Activated T-cell treated with anti-CD3 and anti-CD28 coated beads for 4 hours (primary cell): ENCODE measurements at places on chromosomes 16 and 17.

DNA sequence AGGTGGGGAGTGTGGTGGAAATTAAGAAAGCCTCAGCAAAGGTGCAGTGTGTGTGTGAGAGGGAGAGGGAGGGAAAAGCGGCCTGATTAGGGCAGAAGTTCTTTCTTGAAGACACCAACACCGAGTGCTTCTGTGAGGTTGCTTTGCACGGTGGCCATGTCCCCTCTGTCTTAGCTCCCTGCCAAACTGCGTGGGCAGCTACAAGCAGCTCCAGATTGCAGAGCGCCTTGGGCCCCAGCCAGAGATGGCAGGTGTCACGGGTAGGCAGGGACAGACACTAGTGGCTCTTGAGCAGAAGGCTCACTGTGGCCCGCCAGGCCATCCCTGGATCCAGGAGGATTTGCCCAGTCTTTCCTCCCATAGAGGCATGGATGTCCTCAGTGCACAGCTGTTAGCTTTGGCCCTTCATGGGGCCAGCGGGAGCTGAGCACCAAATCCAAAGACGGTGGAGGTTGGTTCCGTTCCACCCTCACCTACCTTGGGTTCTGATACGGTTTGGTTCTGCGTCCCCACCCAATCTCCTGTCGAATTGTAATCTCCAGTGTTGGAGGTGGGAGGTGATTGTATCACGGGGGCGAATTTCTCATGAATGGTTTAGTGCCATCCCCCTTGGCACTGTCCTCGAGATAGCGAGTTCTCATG, 21.4 kb downstream of the KIAA0513 start:
- no peak for DNase-seq

GRCh38 chr16:85141491-85142128, 29.3 kb upstream of the CIBAR2 start:
- DNase-seq, result no peak

DNA sequence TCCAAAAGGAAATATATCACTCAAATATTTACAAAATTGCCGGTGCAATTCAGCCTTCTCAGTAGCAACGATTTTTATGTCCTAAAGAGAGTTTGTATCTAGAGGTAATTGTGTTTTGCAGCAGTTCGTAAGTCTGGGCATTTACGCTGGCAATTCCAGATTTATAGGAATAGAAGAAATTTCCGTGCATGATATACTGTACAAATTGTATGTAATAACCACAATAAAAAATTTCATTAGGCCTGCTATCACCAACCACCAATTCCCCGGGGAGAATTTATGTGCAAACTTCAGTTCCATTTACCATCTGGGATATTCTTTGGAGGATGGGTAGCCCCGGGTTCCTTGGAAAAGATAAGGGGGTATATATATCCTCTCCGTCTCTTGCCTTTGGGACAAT, 401.5 kb downstream of the TMEM114 start:
- no peak for DNase-seq

DNA sequence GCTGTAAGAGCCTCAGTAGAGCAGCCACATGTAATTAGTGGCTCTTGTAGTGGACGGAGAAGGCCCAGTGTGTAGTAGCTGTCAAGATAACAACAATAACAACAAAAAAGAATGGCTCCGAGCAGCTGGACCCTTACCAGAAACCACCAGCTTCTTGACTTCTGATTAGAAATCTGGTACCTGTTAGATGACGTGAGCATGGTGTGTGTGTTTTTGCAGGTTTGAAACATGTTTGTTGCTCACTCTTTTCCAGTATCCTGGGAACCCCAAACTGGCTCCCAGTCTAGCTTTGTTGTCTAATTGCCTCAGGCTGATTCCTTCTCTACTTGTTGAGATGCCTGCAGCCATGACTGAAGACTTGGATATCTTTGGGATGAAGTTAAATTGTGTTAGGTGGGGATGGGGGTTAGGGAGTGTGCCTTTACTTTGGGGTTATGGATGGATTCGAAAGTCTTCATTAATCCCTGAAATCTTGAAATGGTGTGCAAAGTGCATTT, 21.0 kb downstream of the IGF2BP1 start:
- no peak for DNase-seq

DNA sequence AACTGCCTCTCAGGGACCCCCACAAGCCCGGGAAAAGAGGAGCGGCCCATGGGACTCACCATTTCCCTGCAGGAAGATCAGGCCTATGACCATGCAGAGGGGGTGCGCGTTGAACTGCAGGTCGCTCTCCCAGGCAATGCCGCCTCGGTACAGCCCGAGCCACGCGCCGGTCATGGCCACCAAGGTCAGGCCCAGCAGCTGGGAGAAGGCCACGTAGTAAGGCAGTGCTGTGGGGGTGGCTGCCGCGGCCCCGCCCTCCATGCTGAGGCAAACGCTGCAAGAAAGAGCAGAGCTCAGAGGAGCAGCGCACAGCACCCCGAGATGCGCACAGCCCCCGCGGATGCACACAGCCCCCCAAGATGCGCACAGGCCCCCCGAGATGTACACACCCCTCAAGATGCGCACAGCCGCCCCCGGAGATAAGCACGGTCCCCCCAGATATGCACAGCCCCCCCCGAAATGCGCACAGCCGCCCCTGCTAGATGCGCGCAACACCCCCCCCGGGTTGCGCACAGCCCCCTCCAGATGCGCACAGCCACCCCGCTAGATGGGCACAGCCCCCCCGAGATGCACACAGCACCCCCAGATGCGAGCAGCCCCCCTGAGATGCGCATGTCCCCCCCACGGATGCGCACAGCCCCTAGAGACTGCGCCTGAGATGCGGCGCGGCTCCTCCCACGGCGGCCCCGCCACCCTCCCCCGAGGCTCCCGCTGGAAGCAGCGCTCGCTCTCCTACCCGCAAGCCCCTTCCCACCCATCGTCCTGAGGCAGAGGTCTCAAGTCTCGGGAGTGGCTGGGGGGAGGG, 8.6 kb downstream of the CYB561 start:
- no peak for DNase-seq

GRCh38 chr17:74935585-74936469, at the start of gene OTOP3:
OTOP3 (plus strand) TSS chr17:74935898; CDS start chr17:74935922, 24 bp downstream.
- no peak for DNase-seq

DNA sequence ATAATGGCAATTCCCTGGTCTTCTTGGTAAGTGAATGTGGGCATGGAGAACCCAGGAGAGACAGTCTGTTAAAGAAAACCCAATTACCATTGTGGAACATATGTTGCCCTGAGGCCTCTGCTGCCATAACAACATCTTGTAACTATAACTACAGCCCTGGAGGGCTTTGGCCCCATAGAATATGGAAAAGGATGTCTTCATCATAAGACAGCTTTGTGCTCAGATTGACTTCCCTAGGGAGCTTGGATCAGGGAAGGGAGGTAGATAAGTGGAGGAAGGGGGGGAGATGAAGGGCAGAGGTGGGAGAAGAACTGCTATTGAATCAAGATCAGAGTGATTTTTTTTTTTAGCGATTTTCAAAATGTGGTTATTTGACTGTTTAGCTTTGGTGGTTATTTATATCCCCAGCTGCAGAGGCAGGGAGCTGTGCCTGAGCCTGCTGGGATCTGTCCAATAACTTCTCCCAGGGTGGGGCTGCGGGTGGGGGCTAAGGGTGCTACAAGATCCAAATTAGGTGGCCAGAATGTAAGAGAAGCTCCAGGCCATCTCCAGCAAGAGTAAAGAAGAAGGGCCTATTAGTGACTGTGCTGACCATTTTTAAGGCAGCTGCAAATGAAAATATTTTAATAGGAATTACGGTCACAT, 5.3 kb upstream of the KAT7 start:
- no peak for DNase-seq

DNA sequence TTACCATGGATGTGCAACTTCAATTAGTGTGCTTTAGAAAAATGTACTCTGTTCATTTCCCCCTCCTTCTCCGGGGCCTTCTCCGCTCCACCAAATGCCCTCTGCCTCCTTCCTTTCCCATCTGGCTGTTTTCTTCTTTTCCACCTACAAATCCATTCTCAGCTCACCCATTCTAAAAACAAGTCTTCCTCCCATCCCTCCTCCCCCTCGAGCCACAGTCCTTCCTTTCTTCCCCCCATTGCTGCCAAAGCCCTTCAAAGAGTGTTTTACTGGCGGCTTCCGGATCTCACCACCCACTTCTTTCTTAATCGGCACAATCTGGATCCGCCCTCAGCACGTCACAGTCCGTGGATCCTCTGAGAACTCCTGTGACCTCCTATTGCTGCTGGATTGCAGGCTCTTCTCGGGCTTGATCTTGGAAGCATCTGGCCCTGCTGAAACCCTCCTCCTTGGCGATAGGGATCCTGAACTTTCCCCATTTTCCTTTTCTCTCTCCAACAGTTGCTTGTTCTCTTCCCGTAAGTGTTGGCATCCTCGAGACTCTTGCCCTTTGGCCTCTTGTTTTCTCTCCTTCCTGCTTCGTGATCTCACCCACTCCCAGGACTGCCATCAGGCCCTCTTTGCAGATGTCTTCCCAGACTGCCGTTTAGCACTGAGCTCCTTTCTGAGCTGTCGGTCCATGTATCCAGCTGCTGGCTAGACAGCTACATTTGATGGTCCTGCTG, 36.0 kb upstream of the FBXO47 start:
- peak; percentile 30 for DNase-seq

- no peak for DNase-seq
These were observed 92.2 kb downstream of the TNFRSF13B start for GRCh38 chr17:16879686-16880085.

GRCh38 chr16:23679986-23680336, 1.3 kb downstream of the PLK1 start:
- no peak for DNase-seq

DNA sequence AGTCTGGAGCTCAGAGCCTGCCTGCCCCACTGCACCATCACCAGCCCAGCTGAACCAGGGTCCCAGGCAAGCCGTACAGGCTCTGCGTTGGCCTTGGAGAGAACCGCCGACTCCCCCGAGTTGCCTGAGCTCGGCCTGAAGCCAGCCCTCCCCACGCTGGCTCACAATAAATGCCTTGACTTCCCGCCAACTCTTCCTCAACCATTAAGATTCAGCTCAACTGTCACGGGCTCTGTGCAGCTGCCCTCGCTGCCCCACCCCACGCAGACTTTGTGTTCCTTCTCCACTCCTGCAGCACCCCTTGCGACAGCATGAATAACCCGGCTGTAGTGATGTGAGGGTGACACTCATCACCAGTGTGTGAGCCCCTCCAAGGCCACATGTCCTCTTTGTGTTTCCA, 4.8 kb upstream of the QPRT start:
- DNase-seq, result no peak

- DNase-seq, result no peak
These were observed 97.8 kb downstream of the DNAH17 start for GRCh38 chr17:78479369-78479768.

DNA sequence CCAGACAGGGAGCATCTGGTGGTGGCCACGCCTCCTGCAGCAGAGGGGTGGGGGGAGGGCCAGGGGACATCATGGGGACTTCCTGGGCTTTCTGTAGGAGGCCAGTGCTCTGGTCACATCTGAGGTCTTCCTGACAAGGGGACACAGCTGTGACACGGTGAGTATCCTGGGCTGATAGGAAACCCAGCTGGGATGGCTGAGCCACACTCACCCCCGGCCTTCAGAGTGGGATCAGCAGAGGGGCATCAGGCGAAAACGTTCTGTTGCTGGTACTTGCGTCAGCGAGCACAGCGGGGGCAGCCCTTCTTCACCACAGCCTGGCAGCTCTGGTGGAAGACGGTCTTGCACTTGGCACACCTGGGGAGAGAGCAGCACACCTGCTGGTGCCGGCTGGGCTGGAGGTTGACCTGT, 122.9 kb upstream of the SMURF2 start:
- DNase-seq, result no peak

DNA sequence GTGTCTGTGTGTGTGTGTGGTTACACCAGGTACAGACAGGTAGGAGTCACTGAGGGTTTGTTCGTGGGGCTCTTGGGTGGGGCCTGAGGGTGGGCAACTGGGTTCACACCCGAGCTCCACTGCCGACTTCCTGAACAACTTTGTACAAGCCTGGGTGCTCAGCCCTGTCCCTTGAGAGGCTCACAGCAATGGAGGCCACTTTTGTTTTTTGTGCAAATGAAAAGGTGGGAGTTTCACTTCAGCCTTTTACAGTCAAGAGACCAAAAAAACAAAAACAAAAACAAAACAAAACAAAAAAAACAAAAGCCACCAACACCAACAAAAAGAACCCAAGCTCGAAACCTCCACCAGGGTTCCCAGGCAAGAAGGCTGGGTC, 2.4 kb downstream of the RHBDF2 start:
- DNase-seq, result no peak

- no peak for DNase-seq
These were observed 19.9 kb downstream of the ZNHIT3 start for GRCh38 chr17:36506249-36506826.

- no peak for DNase-seq
These were observed 57.2 kb upstream of the GSE1 start for GRCh38 chr16:85555719-85556455.

GRCh38 chr16:51337662-51338061, 186.6 kb upstream of the SALL1 start:
- no peak for DNase-seq

DNA sequence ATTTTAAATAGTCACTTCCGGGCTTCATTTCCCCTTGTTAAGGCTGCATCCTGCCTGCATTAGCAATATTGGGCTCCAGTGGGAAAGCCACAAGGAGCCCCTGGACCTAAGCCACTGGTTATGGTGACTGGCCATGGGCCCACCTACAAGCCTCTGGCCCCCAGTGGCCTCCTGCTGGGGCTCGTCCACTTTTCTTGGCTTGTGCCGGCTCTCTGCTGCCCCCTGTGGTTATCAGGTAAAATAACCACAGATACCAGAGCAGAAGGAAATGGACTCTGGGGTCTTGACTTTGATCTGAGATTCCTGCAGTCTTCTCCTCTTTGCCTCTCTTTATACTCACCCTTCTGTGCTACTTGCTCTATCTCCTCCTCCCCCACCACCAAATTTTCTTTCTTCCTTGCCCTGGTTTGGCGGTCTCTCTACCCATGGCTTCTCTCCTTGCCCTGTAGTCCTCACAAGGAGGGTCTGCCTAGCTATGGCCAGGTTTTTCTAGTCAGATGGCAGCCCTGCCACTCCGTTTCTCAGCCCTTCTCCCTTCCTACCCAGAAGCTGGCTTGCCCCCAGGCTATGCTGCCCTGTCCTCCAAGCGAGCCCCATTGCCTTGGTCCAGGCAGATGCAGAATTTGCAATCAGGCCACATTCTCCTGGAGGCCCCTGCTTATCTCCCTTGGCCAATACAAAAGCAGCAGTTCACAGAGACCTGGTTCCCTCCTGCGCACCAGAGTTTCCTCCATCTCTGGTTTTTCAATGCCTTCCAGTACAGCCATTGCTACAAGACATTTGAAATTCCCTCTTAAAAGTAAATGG, 82.9 kb upstream of the RCVRN start:
- DNase-seq, result no peak

GRCh38 chr16:27290562-27290961, 22.0 kb upstream of the NSMCE1 start:
- DNase-seq, result no peak

- no peak for DNase-seq
These were observed 13.8 kb upstream of the KRTAP9-2 start for GRCh38 chr17:41212524-41213169.

GRCh38 chr17:75720656-75721462, at the start of gene ITGB4:
ITGB4 (plus strand) TSS chr17:75721459; CDS start chr17:75724704, 3,245 bp downstream.
- DNase-seq, result peak; percentile 38

- DNase-seq, result no peak
These were observed 28.3 kb downstream of the TMEM100 start for GRCh38 chr17:55694286-55694910.

DNA sequence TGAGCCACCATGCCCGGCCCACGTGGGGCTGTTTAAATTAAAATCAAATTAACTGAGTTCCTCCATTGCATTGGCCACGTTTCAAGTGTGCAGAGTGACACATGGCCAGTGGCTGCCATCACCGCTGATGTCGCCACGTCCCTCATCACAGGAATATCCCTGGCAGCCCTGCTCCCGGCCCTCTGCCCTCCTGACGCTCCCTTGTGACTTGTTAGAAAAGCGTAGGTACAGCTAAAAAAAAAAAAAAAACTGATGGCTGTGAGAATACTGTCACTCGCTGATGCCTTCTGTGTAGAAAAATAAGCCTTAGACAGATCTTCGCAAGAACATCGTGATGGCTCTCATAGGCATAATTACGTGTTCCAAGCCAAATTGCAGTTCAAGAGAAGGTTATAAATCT, 21.7 kb downstream of the CARHSP1 start:
- no peak for DNase-seq
